M059J (cell line): ENCODE measurements at places on chromosomes 12 and 14.

GRCh38 chr12:104180374-104180773 is 35.2 kb upstream of the TXNRD1 start:
- DNase-seq, result peak; percentile 42

DNA sequence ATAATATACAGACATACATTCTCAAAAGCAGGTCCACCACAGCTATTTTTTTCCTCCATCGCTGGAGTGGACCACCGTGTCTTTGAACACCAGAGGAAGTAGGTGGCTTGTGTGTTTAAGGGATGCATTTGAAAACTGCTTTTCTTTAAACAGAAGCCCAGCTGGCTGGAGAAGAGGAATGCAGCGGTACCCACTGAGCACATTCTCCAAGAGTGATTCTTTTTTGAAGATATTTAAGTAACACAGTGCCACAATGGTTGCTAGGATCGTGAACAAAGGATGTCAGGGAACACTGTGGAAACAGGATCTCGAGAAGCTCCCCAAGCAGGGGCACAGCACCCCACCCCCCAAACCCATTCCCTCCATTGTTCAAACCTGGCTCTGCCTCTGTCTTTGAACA is 286.6 kb upstream of the PWP1 start:
- peak; percentile 45 for DNase-seq

DNA sequence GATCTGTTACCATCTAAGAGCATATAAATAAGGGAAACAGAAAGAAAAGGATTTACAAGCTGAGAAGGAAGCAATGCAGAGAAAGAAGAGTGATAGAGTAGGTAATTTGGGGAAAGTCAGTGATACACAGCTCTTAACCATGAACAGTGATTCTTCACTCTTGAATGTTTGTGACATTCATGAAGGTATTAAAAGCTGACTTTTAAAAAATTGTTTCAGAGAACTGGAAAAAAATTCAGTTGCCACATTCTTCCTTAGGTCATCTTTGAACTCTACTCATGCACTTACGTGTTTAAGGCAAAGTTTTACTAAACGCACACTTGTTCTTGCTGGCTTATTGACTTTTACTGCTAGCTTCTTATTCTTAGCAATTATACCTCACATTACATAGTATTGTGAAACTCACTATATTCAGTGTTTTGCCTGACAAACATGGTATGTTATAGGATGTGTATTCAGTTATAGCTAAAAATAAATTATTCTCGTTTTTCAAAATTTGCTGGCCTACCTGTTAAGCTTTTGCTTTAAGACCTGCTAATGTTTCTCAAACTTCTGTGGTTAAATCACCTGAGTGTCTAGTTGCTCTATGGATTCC is 10.9 kb downstream of the HIF1A start:
- no peak for DNase-seq

DNA sequence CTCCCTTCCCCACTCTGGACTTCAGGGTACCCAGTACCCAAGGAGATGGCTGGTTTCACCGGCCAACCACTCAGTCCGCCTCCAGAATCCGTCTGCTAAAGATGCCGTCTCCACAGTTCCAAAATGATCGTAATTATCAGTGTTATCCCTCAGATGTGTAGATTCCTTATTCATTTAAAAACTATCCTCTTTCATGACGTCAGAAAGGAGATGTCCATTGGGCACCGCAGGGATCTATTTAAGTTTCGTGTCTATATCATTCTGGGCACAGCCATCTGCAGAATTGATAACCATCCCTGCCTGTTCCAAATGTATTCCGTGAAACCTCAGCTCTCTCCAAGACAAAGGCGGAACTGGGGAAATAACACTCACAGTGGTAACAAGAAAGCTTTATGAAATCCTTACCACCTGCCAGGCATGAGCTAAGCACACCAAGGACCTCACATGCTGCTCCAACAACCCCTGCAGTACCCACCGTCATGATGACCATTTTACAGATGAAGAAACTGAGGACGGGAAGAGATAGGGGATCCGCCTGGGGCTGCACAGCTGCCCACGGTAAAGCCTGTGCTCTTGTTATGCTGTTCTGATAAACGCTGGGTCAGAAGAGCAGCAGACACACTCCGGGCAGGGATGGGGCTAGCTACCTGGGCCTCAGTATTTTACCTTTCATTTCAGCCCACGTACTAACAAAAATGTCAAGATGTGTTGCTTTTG is 90.0 kb downstream of the BCL11B start:
- no peak for DNase-seq

- no peak for DNase-seq
Observed at GRCh38 chr14:74946659-74947281, 8.6 kb downstream of the PGF start.
